Peyer's patch (tissue), 4 donors: ENCODE measurements at places on chromosomes 6 and 20.

DNA sequence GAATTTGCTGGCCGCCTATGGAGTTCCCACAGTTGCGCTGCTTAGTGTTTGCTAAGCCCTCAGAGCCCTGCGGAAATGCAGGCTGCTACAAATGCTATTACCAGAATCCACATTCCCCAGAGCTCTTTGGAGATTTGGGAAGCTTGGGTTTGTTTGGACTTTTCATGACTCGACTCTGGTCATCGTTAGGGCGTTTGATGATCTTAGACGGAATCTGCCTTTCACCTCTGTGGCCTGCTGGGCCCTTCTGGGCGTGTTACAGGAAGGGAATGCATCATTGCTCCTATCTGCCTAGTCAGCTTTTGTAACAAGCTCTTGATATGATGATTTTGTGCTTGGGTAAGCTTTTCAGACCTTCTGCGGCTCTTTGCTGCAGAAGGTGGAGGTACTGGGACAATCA, 50.8 kb downstream of the EYA2 start:
- DNase-seq = no peak

GRCh38 chr6:137104926-137105325, 60.2 kb upstream of the IL20RA start:
- DNase-seq = no peak

- DNase-seq = peak; percentile 87
Observed at GRCh38 chr6:30061092-30061857, at the start of gene POLR1H. Gene POLR1H (plus strand): TSS chr6:30061265. CDS start chr6:30061525, 260 bp downstream.

GRCh38 chr6:5968817-5969734, 37.6 kb downstream of the NRN1 start:
- DNase-seq = no peak

GRCh38 chr6:142848156-142848555, 96.8 kb downstream of the HIVEP2 start:
- no peak for DNase-seq

DNA sequence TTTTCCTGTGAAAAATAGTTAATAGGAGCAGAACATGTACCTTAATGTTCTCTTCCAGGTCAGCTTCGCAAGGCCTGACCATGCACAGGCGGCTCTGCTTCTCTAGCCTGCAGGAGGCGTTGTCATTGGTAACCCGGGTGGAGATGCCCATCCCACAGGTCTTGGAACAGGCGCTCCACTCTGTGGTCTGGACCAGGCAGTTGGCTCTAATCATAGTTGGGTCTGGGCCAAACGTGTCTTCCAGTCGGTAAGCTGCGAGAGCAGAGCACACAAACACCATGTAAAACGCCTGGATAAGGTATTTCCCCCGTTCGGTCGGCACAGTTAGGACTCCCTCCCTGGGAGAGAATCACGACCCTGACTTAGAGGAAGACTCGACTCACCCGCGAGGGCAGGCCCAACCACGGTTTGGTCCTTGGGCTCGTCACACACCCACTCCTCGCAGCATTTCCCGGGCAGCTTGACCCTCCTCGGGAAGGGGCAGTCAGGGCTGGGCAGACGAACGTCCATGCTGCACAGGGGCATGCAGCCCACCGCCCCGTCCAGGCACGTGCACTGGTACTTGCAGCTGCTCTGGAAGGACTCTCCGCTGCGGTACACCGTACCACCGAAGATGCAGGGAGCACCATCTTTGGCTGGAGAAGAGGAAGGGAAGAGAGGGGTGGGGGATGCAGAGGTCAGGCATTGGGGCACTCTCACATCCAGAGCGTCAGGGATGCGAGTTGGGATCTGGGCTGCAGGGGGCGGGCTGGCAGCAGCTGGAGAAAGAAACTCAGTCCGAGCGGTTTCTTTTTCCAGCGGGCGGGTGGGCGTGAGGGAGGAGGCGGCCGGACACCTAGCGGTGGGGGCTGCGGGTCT, 1.0 kb downstream of the CCN2 start:
- peak; percentile 81 for DNase-seq

GRCh38 chr6:139753198-139753861, 378.9 kb upstream of the CITED2 start:
- DNase-seq = no peak

- no peak for DNase-seq
Observed at GRCh38 chr6:22925304-22925835, 356.0 kb downstream of the HDGFL1 start.

DNA sequence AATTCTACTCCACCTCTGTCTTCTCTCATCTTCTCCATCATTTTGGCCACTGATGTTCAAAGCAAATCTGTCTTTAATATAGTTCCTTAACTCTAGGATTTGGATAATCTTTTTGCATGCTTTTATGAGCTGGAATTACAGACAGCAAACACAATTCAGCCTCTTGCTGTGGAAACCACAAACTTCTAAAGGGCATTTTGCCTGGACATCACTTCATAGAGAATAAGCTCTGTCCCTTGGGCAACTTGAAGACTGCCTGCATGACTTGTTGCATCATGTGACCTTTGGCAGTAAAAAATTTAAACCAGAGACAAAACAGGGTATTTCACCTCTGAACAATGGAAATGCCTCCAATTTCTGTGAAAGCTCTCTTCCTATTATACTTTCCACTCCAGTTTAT, 74.1 kb upstream of the HDDC2 start:
- no peak for DNase-seq

DNA sequence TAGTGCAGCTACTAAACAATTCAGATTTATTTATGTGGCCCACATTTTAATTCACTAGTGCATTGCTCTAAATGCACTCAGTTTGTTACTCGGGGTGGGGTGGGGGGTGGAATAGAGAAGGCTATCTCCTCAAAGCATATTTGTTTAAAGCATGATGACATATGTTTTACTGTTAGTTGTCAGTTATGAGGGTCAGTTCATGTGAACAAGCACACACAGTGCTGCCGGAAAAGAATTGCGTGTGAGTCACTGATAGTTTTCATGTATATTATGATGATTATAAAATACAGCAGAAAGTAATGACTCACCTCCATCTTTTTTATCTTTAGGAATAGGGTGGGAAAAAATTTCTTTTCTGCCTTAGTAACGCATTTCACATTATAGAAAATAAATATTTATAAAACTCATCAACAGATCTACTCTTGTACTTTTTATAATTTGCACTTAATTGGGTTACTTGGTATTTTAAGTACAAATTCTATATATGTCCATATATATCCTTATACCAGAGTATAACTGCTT, 42.2 kb upstream of the STXBP5 start:
- DNase-seq = no peak

DNA sequence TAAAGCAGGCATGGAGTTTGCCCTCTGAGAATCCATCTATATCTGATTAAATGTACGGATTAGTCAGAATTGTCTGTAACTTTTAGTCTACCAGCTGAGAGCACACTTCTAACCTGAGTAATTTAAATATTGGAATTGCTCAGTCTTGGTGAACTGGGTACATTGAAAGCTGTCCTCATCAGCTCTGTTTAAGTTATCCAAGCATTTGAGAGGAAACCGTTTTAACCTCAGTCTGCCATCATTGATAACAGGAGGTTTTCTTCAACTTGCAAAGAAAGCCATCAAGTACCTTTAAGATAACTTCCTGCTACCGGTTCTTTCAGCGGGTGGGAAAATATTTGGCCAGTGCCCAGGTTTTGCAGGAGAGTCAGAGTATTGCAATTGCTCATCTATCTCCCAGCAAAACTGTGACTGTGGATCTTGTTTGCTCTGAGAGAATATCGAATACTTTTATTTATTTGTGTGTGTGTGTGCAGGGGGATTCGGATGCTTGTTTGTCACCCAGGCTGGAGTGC, 31.1 kb upstream of the F13A1 start:
- no peak for DNase-seq

GRCh38 chr6:378090-378957, 13.2 kb upstream of the IRF4 start:
- DNase-seq = peak; percentile 74

DNA sequence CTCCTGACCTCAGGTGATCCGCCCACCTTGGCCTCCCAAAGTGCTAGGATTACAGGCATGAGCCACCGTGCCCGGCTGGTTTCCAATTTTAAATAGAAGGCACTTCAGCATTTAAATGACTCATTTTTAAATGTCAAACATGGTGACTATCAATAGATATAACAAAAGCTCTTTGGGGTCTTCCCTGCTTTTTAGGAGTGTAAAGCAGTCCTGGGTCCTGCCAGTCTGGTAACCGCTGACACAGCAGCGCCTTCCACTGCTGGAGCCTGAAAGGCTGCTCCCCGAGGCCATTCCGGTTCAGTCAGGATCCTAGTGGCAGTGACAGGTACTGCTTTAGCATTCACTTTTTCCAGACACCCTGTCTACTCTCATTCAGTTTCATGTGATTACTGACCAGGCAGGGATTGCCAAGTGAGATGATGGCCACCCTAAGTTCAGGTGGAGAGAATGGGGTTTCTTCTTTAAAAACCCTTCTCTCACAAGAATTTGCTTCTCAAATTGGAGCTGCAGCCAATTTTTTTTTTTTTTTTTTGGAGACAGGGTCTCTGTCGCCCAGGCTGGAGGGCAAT, 5.1 kb downstream of the DIDO1 start:
- DNase-seq = peak; percentile 79

DNA sequence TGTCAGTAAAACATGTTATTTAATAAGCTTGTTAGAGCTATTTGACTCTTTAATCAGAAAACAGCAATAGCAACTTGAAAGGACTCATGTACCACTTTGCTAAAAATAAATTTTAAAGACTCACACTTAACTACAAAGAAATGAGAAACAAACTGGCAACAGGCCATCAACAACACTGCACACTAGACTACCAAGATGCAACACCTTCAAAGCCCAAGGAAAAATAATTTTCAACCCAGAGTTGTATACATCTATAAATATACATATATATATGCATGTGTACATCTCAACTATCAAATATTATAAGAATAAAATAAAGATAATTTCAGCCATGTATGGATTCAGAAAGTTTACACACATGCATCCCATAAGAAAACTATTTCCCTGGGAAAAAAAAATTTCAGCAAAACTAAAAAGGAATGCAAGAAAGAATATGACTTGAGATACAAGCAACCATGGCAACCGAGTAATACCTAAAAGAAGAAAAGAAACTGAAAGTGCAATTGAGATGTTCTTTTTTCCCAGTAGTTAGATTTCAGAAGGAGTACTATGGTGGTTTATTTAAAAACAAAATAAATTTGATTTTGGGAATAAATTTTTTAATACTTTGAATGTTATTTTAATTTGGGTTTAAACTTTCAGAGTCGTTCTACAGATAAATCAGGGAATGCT, 303.8 kb downstream of the UBE3D start:
- DNase-seq = no peak

DNA sequence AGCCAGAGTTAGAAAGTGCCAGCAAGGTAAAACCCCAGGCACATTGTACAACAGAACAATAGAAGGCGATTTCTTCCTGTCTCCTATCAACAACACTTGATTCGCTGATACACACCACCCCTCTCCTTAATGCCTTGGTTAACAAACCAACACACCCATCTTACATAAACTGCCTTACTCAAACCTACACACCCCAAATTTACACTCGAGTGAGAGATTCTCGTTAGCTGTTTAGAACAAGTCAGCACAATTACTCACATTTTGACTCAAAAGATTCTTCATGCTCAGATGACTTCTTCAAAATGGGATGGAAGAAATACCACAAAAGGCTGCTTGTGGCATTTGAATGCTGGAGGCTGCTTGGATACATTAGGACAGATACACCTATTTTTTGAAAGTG, 80.0 kb upstream of the FOXQ1 start:
- no peak for DNase-seq

GRCh38 chr20:39850821-39851330, 838.2 kb downstream of the MAFB start:
- DNase-seq = no peak

- DNase-seq = no peak
Observed at GRCh38 chr6:166877349-166877748, 79.0 kb downstream of the RNASET2 start.

DNA sequence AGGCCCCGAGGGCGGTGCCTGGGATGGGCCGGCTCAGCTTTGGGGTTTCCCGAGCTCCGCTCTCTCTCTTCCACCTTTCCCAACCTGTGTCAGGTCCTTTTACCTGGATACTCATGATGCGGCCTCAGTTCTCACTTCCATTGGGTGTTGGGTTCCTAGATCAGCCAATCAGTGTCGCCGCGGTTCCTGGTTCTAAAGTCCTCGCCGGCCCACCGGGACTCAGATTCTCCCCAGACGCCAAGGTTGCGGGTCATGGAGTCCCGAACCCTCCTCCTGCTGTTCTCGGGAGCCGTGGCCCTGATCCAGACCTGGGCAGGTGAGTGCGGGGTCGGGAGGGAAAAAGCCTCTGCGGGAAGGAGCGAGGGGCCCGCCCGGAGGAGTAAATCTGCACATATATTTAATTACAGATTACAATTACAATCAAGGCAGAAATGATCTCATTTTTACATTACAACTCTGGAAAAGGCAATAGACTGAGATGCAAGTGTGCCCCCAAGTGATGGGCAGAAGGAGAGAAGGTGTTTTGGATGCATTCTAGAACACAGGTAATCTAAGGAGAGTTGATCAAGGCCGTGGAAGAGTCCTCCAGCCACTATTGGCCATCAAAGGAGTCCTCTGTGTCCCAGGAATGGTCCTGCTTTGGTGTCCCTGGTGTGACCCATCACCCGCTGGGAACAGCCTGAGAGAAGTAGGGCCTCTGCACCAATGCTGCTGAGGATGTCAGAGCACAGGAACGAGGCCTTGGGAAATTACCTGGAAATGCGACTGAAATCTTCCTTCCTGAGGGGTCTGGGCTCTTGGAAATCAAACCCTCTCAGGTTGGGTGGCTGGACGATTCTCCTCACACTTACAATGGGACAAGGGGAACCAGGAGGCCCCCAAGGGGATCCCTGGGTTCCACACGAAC, 34.7 kb upstream of the MICB start:
- peak; percentile 98 for DNase-seq
